ENCODE measurements at places on chromosomes 7 and 10. TPM values are rescaled to one million over a fixed set of nuclear protein-coding genes. Genes with fewer than 3 reads are reported as not detected.
A peak's percentile ranks its signal among the peaks of the same experiment; 100 is the strongest.

The RPEL1 gene
- total RNA-seq = not detected

The AKR1D1 gene
- not detected for total RNA-seq

- no peak overlapping the region for H3K4me3 ChIP-seq
- no peak overlapping the region for H3K27ac ChIP-seq
- no peaks in the 10 kb centered on the region for H3K4me1 ChIP-seq
- no peak for DNase-seq
- no peaks in the 10 kb centered on the region for H3K36me3 ChIP-seq
- peaks cover 8% of the 10 kb centered on the region for H3K27me3 ChIP-seq
These were observed 170.9 kb upstream of the NPVF start for GRCh38 chr7:25399000-25399750.

- DNase-seq = no peak
- H3K27ac ChIP-seq = no peak overlapping the region
- peak overlapping the region; percentile 50 for H3K4me3 ChIP-seq
- H3K36me3 ChIP-seq = no peaks in the 10 kb centered on the region
- peaks cover 7% of the 10 kb centered on the region for H3K4me1 ChIP-seq
These were observed 552 bp upstream of the ZNF365 start for GRCh38 chr10:62373639-62373994.

DNA sequence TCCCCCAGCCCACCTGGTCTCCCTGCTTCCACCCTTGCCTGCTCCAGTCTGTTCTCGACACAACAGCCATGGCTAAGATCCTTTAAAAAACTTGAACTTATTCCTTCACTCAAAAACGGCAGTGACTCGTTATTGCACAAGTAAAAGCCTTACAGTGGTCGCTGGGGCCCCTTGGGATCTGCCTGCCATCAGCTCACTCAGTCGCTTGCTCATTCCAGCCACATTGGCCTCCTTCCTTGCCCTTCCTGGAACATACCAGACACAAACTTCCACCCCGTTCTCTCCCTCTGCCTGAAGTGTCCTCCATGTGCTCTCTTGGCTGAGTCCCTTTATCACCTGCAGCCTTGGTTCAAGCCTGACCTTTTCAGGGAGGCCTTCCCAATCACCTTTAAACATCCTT, 4.7 kb downstream of the CCNY start:
- peak overlapping the region; percentile 33 for H3K4me3 ChIP-seq
- DNase-seq = no peak
- H3K27me3 ChIP-seq = no peaks in the 10 kb centered on the region
- H3K27ac ChIP-seq = peak overlapping the region; percentile 76
- peaks cover 62% of the 10 kb centered on the region for H3K4me1 ChIP-seq
- H3K36me3 ChIP-seq = peaks cover 13% of the 10 kb centered on the region

DNA sequence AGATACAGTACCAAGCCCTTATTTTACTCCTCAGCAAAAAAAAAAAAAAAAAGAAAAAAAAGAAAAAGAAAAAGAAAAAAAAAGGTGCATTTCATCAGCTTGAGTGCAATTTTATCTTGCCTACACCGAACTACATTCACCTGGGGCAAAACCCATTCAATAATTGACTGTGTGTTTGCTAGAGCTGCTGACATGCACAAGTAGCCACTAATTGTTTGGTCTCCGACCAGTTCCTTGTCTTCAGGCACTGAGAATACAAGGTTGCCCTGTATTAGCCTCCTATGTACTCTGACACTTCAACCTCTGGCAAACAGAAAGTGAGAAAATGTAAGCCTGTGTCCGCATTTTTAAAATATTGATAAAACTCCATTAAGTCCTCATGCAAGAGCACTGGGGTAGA, 1579.4 kb upstream of the LRRTM3 start:
- no peaks in the 10 kb centered on the region for H3K4me1 ChIP-seq
- H3K36me3 ChIP-seq = no peaks in the 10 kb centered on the region
- H3K4me3 ChIP-seq = no peak overlapping the region
- H3K27me3 ChIP-seq = no peaks in the 10 kb centered on the region
- no peak overlapping the region for H3K27ac ChIP-seq
- DNase-seq = no peak

- DNase-seq = no peak
- H3K4me3 ChIP-seq = no peak overlapping the region
- H3K27me3 ChIP-seq = peaks cover 39% of the 10 kb centered on the region
- H3K4me1 ChIP-seq = no peaks in the 10 kb centered on the region
- H3K27ac ChIP-seq = no peak overlapping the region
- no peaks in the 10 kb centered on the region for H3K36me3 ChIP-seq
These were observed 67.0 kb downstream of the ZRANB1 start for GRCh38 chr10:125008689-125009638.

- H3K36me3 ChIP-seq = peaks cover 15% of the 10 kb centered on the region
- no peak for DNase-seq
- no peak overlapping the region for H3K27ac ChIP-seq
- peaks cover 5% of the 10 kb centered on the region for H3K4me1 ChIP-seq
These were observed 68.2 kb downstream of the DNAJB6 start for GRCh38 chr7:157404845-157405481.

GRCh38 chr10:123250640-123251039, 96.4 kb downstream of the BUB3 start:
- no peak overlapping the region for H3K27ac ChIP-seq
- no peak overlapping the region for H3K4me3 ChIP-seq
- H3K4me1 ChIP-seq = no peaks in the 10 kb centered on the region
- DNase-seq = no peak

GRCh38 chr10:36118314-36118713, 476.2 kb upstream of the FZD8 start:
- no peaks in the 10 kb centered on the region for H3K27me3 ChIP-seq
- H3K4me3 ChIP-seq = no peak overlapping the region
- DNase-seq = no peak
- no peaks in the 10 kb centered on the region for H3K4me1 ChIP-seq
- H3K36me3 ChIP-seq = peaks cover 1% of the 10 kb centered on the region
- H3K27ac ChIP-seq = no peak overlapping the region

GRCh38 chr10:98269435-98269912, 1.5 kb upstream of the LOXL4 start:
- no peak overlapping the region for H3K27ac ChIP-seq
- H3K4me3 ChIP-seq = no peak overlapping the region
- no peaks in the 10 kb centered on the region for H3K36me3 ChIP-seq

DNA sequence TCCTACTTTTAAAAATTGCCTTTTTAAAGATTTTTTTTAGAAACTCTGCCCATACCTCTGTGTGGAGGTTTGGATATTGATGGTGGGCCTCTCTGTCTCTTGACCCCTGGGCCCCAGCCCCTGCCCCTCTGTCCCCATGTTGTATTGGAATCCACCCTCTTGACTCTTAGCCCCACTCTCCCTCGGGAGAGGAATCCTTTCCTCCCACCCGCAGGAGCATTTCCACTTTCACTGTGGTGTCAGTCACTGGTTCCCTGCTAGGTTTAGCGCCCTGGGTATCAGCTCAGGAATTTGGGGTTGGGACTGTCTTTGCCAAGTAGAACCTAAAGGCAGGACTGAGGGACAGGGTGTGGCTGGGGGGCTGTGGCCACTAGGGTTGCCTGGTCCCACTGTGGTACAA, 10.1 kb downstream of the PFKFB3 start:
- DNase-seq = no peak
- H3K4me1 ChIP-seq = peaks cover 11% of the 10 kb centered on the region
- no peak overlapping the region for H3K4me3 ChIP-seq
- H3K36me3 ChIP-seq = peaks cover 26% of the 10 kb centered on the region
- H3K27ac ChIP-seq = no peak overlapping the region
- no peaks in the 10 kb centered on the region for H3K27me3 ChIP-seq

DNA sequence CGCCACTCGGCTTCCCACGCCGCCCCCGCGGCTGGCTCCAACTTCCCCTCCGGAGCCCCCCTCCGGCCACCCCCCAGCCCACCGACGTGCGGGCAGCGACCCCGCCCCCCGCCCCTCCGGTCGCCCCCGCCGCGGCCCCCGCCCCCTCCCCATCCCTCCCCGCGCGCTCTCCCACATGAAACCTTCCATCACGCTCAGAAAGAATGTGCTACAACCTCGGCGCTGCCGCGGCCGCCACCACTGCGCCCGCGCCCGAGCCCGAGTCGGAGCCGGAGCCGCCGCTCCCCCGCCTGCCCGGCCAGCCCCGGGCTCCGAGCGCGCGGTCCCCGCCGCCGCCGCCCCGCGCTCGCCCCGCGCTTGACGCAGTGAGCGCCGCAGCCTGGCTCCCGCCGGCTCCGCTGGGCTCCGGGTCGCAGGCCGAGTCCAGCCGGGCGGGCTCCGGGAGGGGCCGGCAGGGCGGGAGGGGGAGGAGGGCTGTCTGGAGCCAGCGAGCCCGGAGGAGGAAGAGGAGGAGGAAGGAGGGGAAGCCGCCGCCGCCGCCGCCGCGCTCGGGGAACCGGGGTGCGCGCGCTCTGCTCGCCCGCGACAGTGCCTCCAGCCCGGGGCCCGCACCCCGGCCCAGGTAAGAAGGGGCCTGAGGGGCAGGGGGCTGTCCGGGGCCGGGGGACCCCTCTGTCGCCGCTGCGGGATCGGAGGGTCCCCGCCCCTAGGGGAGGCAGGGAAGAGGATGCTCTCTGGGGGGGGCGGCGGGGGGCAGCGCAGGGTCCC, 4.3 kb upstream of the ELFN1 start:
- peaks cover 45% of the 10 kb centered on the region for H3K27me3 ChIP-seq
- no peak overlapping the region for H3K27ac ChIP-seq
- no peaks in the 10 kb centered on the region for H3K36me3 ChIP-seq
- peaks cover 2% of the 10 kb centered on the region for H3K4me1 ChIP-seq
- peak; percentile 37 for DNase-seq

DNA sequence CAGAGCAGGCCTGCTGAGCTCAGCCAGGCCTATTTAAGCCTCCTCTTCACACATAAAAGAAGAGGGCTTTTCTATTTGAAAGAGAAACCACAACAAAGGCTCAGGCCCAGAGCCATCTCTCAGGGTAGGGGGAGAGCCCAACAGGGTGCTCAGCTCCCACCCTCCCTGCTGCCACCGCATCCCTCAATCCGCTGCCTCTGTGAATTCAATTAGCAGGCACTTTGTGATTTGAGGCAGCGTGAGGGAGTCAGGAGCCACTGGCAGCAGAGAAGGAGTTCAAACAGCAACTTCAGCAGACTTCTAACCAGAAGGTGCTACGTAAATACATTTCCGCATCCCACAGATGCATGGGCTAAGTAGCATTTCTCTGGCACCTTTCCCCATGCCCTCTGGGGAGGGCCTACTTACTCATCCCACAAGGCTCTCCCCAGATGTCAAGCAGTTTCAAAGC, 45.2 kb downstream of the LRRC20 start:
- H3K27ac ChIP-seq = no peak overlapping the region
- no peaks in the 10 kb centered on the region for H3K27me3 ChIP-seq
- H3K4me1 ChIP-seq = peaks cover 1% of the 10 kb centered on the region
- DNase-seq = no peak
- peaks cover 25% of the 10 kb centered on the region for H3K36me3 ChIP-seq

GRCh38 chr10:43868952-43869351, 220.3 kb upstream of the ZNF32 start:
- H3K27ac ChIP-seq = no peak overlapping the region
- no peak overlapping the region for H3K4me3 ChIP-seq
- no peaks in the 10 kb centered on the region for H3K36me3 ChIP-seq

GRCh38 chr10:72426986-72427385, 72.3 kb upstream of the DNAJB12 start:
- no peak overlapping the region for H3K27ac ChIP-seq
- DNase-seq = no peak
- no peaks in the 10 kb centered on the region for H3K4me1 ChIP-seq
- H3K27me3 ChIP-seq = no peaks in the 10 kb centered on the region

DNA sequence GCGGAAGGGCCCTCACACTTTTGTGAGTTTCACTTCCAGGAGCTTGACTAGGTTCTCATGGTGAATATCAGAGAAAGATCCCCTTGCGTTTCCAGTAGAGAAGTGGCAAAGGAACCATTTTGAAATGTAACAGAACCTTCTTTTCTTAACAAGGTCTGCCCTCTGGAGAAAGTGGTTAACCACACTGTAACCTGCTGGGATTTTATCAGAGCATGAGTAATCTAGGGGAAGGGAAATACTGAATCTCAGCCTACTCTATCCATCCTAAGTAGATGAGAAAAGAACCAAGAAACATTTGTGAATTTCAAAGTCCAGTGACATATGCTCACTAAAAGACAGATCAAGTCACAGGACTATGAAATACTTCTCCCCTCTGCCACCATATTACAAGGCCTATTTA, 235.5 kb downstream of the ZEB1 start:
- H3K36me3 ChIP-seq = peaks cover 8% of the 10 kb centered on the region
- H3K27ac ChIP-seq = no peak overlapping the region
- peaks cover 16% of the 10 kb centered on the region for H3K27me3 ChIP-seq
- no peak for DNase-seq

- no peak overlapping the region for H3K4me3 ChIP-seq
- H3K27ac ChIP-seq = no peak overlapping the region
- DNase-seq = no peak
- H3K27me3 ChIP-seq = no peaks in the 10 kb centered on the region
- H3K4me1 ChIP-seq = no peaks in the 10 kb centered on the region
- no peaks in the 10 kb centered on the region for H3K36me3 ChIP-seq
These were observed 629.7 kb downstream of the ACTR3B start for GRCh38 chr7:153389261-153389660.
